Substantia nigra (tissue), 51 donors: ENCODE measurements at places on chromosomes 2 and 18.

- no peak for DNase-seq
Measured at GRCh38 chr18:51865538-51865937, 474.5 kb upstream of the DCC start.

DNA sequence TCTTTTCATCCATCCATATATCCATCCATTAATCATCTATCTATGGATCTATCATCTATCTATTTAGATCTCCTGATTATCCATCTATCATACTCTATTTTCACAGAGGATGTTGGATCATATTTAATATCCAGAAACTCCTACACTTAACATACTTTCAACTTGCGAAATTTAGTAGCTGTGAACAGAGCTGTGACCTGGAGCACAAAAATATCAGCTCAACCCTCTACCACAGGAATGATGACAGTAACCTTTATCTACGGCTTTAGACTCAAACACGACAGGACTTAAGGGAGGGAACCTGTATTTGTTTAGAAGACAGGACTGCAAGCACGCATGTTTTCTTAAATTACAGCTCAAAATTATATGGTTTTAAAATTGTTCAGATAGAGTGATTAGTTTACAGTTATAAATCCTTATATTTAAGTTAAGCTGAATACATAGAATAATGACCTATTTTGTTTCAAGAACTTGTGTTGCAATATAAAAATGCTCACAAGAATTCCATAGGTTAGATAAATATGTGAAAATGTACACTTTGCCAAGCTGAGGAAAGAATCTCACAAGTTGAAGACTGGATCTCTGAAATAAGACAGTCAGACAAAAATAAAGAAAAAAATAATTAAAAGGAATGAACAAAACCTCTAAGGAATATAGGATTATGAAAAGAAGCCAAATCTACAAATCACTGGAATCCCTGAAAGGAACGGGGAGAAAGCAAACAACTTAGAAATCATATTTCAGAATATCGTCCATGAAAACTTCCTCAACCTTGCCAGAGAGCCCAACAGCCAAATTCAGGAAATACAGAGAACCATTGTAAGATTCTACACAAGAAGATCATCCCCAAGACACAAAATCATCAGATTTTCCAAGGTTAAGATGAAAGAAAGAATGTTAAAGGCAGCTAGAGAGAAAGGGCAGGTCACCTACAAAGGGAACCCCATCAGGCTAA is 142.0 kb downstream of the COL6A3 start:
- no peak for DNase-seq

DNA sequence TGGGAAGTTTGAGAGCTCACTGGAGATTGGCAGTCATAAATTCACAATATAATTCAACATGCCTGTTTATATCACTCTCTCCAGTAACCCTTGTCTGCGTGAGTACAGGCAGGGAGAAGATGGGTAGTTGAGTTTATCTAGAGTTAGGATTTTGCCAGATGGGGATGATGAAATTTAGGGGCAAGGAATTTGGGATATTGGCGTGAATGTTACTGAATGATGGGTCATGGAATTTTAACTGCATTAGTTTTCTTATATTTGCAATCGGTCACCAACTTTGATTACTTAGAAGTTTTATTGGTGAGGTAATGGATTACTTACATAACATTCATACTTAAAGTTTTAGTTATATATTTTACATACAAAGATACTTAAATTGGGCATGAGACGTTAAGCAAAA is 35.1 kb downstream of the SANBR start:
- DNase-seq: no peak

GRCh38 chr2:128552806-128553551 is 234.3 kb upstream of the HS6ST1 start:
- no peak for DNase-seq

GRCh38 chr2:121130301-121130850 is 154.6 kb downstream of the TFCP2L1 start:
- no peak for DNase-seq

- DNase-seq: no peak
Measured at GRCh38 chr2:33512112-33512511, 35.7 kb downstream of the RASGRP3 start.

GRCh38 chr18:28834889-28835288 is 658.0 kb upstream of the CDH2 start:
- DNase-seq: no peak

GRCh38 chr2:96529376-96530143 is 7.0 kb upstream of the ARID5A start:
- no peak for DNase-seq

GRCh38 chr2:104430359-104430740 is 423.6 kb upstream of the POU3F3 start:
- peak; percentile 64 for DNase-seq

GRCh38 chr18:61865466-61866175 is 27.2 kb downstream of the RNF152 start:
- DNase-seq: no peak

GRCh38 chr2:163417596-163418337 is 318.0 kb downstream of the FIGN start:
- DNase-seq: no peak

GRCh38 chr2:50720697-50721315 is 311.1 kb downstream of the NRXN1 start:
- no peak for DNase-seq

GRCh38 chr18:62396381-62396780 is 71.3 kb downstream of the TNFRSF11A start:
- DNase-seq: no peak
